ENCODE measurements at places on chromosomes 2 and 18.
A peak's percentile ranks its signal among the peaks of the same experiment; 100 is the strongest.

GRCh38 chr18:63787673-63788072, 12.5 kb downstream of the SERPINB7 start:
- no peak for DNase-seq

- no peak for DNase-seq
Observed at GRCh38 chr2:69034122-69034521, 21.1 kb downstream of the ANTXR1 start.

DNA sequence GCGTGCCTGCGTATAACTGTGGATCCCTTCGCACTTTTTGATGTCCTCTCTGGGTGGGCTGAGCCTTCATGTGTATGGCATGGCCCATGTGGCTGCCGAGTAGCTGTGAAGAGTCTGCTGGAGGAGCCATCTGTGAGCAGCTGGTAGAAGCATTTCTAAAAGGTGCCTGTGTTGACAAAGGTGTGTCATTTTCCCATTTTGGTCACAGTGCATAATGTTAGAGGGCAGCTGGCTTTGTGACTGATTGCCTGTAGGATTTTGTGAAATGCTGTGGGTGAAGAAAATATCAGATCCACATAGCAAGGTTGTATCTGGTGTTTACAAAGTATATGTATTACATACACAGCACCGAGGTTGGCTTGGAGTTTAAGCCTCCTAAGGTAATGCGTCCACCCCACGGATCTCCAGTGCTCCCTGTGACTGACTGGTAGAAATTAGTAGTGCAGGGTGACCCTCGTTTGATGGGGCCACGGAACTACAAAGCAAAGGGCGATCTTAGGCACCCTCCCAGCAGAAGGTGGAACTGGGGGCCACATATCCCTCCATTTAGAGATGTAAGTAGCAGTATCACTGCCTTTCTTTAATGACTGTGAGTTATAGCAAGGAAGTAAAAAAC, 16.5 kb downstream of the GATA6 start:
- no peak for DNase-seq

GRCh38 chr2:118805064-118805690, 42.3 kb downstream of the EN1 start:
- no peak for DNase-seq

- no peak for DNase-seq
Observed at GRCh38 chr2:221602938-221603337, 30.8 kb upstream of the EPHA4 start.

DNA sequence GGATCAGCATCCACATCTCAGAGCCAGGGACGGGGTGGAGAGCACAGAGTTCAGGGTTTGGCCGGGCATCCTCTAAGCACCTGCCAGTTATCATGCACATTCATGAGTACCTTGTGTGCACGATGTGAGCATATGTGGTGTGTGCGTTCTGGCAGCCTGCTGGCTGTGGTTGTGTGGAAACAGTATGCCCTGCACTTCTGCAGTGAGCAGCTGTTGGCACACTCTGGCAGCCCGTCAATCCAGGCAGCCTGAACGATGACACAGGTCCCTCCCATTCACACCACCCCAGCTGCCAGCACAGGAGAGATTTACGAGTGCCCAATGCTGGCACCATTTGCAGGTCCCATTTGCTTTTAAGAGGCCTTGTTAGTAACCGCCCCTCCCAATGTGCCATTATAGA, 74.2 kb downstream of the CD8B2 start:
- DNase-seq: no peak

DNA sequence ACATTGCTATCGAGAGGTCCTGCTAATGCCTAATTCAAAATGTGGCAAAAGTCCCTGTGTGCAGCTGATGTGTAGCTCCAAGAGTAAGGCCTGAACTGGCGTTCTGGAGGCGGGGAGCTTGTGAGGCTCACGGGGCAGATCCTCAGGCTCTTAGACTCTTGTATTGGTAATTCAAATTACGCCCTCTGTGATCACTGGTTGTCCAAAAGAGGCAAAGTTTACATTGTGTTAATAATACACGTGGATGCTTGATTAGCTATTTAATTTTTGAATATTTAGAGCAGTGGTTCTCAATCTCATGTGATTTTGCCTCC, 12.4 kb upstream of the CRYGA start:
- no peak for DNase-seq

DNA sequence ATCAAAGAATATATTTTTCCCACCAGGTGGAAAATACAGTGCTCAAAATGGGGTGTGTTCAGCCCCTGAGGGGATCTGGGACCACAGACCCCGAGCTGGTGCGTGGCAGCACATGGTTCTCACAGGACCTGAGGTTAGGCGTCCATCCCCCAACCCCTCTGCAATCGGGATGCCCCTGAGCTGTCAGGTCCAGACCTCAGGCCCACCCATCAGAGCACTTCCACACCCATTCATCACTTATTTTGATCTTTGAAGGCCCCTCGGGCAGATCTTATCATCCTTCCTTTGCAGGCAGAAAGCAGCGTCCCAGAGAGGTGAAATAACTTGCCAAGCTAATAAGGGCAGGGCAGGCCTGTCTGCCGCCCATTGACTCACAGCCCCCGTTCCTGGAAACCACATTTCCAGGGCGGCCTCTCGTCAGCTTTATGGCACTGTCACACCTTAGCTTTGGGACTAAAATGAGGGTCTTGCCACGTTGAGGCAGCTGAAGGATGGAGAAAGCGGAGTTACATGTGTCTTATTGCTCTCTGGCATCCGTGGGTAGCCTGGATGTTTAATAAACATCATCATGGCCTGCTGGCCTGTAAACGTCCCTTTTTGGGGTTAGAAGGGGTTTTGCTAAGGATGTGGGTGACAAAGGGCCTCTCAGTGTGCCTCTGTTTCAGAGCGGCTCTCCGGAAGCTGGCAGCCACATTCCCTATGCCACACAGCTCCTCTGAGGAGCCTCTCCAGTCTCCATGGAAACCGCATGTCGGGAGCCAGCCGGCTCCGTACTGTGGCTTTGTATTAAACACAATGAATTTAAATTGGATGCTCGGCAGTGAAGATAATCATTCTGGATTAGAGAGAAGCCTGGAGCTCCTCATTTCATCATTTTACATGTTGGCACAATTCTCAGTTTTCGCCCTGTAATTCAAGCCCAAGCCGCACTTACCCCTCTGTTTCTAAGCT, 58.3 kb upstream of the MAPRE3 start:
- DNase-seq: peak; percentile 46

GRCh38 chr2:150729495-150729955, 242.1 kb upstream of the RND3 start:
- no peak for DNase-seq

GRCh38 chr2:105869341-105869740, 124.6 kb downstream of the NCK2 start:
- no peak for DNase-seq

- DNase-seq: no peak
Observed at GRCh38 chr2:108877506-108877905, 90.9 kb downstream of the CCDC138 start.

- no peak for DNase-seq
Observed at GRCh38 chr18:8366656-8367055, 242.6 kb upstream of the RAB12 start.

GRCh38 chr2:105868060-105868459, 123.3 kb downstream of the NCK2 start:
- DNase-seq: no peak

DNA sequence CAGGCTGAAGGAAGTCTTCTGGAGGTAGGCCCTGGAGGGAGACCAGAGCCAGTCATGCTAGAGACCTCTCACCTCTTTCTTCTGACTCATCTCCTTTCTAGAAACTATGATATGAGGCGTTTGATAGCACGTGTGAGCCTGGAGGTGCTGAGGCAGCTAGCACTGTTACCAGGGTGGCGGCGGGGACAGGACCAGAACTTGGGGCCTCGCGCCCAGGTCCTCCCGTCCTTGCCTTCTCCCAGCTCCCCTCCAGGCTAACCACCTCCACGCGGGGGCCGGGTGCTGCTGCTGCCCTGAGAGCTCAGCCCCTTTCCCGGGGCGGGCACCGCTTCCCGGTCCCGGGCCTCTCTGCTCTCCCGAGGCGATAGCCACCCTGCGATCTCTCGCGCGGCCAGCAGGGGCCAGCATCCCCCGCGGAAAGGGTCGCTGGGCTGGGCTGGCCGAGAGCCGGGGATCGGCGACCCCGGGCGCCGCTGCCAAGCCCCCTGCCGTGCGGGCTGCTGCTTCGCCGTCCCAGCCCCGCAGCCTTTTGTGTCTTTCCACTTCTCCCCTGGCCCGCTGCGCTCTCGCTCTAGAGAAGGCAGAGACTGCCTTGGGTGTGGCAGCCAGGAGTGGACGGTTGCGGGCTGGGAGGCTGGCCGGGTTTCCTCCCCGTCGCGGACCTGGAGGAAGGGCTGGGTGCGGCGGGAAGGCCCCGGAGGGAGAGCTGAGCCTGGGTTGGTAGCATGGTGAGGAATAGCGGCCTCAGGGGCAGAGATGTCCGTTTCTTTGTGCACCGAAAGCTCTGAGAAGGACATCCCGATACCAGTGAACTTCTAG, 49.1 kb downstream of the TMEM17 start:
- peak; percentile 70 for DNase-seq

- no peak for DNase-seq
Observed at GRCh38 chr18:58350526-58350925, 278.4 kb downstream of the ALPK2 start.

GRCh38 chr2:13227578-13227977, 510.8 kb downstream of the TRIB2 start:
- peak; percentile 52 for DNase-seq

DNA sequence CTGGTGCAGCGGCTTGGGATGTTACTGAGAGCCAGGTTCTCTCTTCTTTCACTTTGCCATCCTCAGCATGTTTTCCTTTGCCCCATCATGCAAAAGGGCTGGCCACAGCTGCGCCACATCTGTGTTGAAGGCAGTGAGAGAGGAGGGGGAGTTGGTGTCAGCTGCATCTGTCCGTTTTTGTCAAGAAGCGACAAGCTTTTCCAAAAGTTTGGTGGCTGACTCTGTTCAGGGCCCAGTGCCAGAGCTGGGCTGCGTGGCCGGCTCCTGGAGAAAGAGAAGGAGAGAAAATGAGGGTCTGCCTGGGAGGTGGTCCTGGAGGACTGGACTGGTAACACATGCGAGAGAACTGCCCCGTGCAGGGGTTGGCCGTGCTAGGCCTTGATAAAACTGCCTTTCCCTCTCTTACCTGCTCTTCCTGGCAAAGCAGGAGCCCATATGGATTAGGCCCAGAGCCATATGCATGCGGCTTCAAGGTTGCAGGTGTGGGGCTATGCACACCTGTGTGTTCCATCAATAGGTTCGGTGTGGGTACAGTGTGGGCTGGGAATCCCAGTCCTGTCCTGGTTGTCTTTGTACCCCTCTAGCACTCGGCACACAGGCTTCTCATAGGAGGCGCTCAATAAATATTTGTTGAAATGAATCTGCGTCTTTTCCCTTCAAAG, 9.0 kb downstream of the RNF144A start:
- DNase-seq: no peak

- no peak for DNase-seq
Observed at GRCh38 chr2:236825989-236826510, 256.4 kb downstream of the ACKR3 start.

- no peak for DNase-seq
Observed at GRCh38 chr2:150531591-150531990, 44.1 kb upstream of the RND3 start.

DNA sequence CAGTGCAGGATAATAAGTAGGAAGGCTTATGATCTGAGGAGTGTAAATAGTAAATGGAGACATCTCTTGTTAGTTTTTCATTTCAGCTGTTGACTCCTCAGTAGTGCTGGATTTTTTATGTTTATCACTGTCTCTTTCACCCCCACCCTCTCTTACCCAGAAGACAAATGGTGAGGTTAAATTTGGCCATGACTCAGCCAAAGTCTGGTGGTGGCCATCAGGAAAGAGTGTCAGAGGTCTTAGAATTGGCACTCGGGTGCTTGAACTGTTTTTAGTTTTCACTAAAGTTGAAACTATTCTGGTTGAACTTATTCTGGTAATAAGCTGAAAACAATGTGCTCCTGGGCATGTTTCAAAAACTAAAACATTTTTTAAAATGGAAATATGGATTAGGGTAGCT, 123.3 kb downstream of the FHOD3 start:
- DNase-seq: no peak

DNA sequence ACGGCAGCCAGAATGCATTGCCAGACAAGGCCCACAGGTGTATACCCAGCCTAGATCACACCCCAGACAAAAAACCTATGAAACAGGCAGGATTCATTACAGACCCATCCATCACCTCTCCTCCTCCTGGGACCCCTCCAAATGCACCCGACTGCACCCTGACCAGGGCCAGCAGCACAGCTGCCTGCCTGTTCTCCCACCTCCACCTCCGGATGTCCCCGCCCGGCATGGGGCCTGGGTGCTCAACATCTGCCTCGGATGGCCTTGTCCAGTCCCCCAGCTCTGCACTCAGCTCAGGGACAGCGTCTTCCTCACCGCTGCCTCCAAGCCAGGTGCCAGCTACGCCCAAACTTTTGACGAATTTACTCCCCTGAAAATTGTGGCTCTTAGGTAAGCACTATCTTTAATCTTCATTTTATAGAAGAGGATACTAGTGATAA, 91.1 kb downstream of the TPO start:
- no peak for DNase-seq

DNA sequence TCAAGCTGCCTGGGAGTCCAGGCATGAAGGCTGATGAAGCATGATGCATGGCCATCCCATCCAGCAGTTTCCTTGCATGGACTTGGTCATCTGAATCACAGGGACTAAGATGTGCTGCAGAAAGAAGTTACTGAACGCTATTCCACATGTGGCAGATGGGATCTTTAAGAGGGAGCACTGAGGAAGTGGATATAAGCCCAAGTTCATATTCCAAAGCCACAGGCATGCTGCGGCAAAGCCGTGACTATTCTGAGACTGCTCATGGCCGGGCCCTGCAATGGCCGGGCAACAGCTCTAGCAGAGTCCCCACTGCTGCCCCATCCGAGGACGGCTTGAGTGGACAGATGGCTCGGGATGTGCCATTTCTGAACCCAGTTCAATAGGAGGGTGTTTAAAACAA, 61.5 kb downstream of the STPG4 start:
- DNase-seq: no peak

GRCh38 chr2:132632000-132632649, 37.9 kb downstream of the LYPD1 start:
- no peak for DNase-seq

- DNase-seq: no peak
Observed at GRCh38 chr2:71800851-71801250, 346.8 kb downstream of the CYP26B1 start.

- no peak for DNase-seq
Observed at GRCh38 chr2:48651158-48651790, 33.6 kb downstream of the GTF2A1L start.

- no peak for DNase-seq
Observed at GRCh38 chr2:224563537-224563936, 21.6 kb downstream of the CUL3 start.

- DNase-seq: no peak
Observed at GRCh38 chr2:107730898-107731297, 95.8 kb upstream of the RGPD4 start.

DNA sequence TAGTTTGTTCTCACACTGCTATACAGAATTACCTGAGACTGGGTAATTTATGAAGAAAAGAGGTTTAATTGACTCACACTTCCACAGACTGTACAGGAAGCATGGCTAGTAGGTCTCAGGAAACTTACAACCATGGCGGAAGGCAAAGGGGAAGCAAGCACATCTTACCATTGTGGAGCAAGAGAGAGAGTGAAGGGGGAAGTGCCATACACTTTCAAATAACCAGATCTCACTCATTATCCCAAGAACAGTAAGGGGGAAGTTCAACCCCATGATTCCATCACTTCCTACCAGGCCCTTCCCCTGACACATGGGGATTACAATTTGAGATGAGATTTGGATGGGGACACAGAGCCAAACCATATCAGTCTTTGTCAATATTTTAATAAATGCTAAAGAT, 5.0 kb upstream of the CRYGB start:
- DNase-seq: no peak

- DNase-seq: no peak
Observed at GRCh38 chr2:147006736-147007141, 838.1 kb upstream of the ACVR2A start.

GRCh38 chr2:236973343-236973980, 112.2 kb upstream of the COPS8 start:
- DNase-seq: no peak
